ENCODE measurements at places on chromosomes 11 and 22. TPM values are rescaled to one million over a fixed set of nuclear protein-coding genes. Genes with fewer than 3 reads are reported as not detected.

DNA sequence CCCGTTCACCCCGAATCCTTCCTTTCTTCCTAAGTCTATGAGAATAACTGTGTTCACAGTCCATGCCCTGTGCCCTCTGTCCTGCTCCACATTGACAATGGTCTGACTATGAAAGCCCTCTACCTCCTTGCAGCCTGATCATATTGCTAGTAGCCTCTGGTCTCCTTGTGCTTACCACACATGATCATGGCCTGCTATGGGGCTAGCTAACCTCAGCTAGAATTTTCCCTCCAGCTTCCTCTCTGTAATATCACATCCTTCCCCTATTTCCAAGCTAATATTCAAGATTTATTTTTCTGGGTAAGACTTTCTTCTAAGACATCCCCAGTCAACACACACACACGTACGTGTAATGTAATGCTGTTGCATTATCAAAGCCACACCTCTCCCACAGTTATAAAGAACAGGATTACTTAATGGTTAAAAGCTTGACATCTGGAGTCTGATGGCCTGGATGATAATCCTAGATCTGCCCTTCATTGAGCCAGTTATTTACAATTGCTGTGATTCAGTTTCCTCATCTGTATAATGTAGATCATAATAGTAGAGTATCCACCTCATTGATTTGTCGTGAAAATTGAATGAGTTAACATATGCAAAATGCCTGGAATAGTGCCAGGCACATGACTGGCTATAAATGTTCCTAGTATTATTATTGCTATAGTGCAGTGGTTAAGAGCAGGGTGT, 214.4 kb upstream of the BLID start:
- no peak for DNase-seq

DNA sequence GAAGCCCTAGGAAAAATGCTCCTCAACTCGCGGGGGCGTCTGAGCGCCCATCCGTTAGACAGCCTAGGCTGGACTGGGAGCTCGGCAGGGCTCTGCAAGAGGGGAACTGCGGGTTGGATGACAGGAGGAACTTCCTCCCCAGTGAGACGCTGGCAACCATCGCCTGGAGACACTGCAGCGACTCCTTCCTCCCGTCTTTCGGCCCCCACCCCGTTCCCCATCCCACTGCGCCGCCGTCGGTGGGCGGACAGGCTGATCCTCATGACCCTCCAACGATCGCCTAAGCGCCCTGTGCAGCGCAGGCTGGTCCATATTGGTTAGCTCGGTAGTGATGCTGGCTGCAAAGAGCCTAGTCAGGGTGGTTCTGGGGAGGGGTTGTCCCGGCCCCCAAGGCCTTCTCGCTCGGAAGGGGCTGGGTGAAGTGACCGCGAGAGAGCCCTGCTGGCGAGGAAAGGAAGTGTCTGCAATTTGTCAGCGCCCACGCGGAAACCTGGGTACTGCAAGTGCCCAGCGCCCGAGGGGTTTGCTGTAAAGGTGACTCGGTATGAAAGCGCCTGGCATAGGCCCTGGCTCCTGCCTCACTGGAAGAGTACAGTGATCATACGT, 638 bp downstream of the NRGN start:
- DNase-seq = peak; percentile 56

Gene MS4A14
- not detected for total RNA-seq

Gene GPHA2
- not detected for total RNA-seq

Gene RASL10A
- total RNA-seq = 0.49 TPM

- DNase-seq = no peak
Observed at GRCh38 chr11:2806351-2807024, 79.1 kb downstream of the CDKN1C start.

DNA sequence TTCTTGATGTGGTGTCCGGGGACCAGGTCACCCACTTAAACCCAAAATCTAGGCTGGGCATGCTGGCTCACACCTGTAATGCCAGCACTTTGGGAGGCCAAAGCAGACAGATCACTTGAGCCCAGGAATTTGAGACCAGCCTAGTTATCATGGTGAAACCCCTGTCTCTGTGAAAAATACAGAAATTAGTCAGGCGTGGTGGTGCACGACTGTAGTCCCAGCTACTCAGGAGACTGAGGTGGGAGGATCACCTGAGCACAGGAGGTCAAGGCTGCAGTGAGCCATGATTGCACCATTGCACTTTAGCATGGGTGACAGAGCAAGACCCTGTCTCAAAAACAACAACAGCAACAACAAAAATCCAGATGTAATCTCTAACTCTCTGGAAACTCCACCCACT, 30.3 kb upstream of the FJX1 start:
- DNase-seq = no peak

DNA sequence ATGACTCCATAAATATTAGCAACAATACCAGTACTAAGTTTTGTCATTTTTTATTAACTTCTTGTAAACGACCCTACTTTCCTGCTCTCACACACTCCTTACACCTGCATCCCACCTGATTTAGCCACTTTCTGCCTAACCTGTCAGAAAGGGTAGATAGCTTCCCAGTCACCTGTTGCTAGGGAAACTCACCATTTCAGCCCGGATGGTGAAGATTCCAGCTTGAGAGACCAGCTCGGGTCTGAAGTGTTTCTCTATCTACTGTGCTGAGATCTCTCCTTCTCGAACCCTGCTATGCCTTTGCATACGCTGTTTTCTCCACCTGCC, at the start of gene PARVG:
TSS of gene PARVG (plus strand) at position 220 of the 327 bp plus-strand sequence. CDS start 2,405 bp downstream, outside the sequence.
- peak; percentile 40 for DNase-seq

DNA sequence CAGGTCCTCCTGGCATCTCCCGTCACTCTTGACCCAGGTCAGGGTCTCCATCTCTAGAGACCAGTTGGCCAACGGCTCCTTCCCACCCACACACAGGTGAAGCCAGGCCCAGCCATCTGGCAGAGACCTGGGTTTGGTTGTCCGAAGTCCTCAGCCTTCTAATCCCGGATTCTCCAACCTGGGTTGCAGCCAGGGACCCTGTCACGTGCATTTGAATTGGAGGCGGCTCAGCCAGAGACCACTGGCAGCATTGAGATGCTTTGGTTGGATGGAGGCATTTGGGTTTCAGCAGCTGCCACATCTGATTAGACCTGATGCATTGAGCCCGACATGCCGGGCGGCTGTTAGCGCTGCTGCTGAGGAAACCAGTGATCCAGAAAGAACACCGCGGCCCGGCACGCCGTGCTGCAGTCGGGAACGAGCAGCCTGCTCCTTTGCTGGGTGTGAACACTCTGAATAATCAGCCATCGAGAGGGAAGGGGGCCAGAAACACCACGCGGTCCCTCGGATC, 163.2 kb downstream of the BRD1 start:
- no peak for DNase-seq

GRCh38 chr22:22999523-22999922, 70.8 kb upstream of the GNAZ start:
- DNase-seq = no peak

Gene ADM2
- 1.5 TPM for total RNA-seq

GRCh38 chr22:32336771-32337424, 20.8 kb upstream of the RFPL3 start:
- no peak for DNase-seq

DNA sequence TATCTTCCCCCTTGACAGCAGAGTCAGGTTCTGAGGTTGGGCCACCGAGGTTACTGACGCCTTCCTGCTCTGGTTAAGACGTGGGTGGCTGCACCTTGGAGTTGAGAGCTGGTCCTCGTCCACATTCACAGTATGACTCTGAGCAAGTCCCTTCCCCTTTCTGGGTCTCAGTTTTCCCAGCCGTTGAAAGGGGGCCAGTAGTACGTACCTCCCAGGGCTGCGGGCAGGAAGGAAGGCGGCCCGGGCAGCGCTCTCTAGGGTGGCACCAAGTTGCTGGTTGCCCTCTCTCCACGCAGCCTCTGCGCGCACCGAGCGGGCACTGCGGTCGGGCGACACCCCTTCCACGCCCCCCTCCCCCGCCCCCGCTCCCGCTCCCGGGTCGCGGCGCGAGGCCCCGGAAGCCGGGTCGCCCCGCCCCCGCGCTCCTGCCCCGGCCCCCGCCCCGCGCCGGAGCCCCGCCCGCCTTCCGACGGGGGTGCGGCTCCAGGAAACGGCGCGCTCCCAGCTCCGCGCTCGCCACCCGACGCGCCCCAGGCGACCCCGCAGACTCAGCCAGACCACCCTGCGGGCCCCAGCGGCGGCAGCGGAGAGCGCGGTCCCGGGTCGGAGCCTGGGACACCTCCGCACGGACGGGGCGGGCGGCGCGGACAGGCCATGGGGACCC, at the start of gene EHBP1L1:
TSS of gene EHBP1L1 (plus strand) at position 486 of the 664 bp plus-strand sequence. CDS start 250 bp downstream, outside the sequence.
- peak; percentile 75 for DNase-seq

Gene FOLR2
- total RNA-seq = not detected

Gene RAB38
- not detected for total RNA-seq

DNA sequence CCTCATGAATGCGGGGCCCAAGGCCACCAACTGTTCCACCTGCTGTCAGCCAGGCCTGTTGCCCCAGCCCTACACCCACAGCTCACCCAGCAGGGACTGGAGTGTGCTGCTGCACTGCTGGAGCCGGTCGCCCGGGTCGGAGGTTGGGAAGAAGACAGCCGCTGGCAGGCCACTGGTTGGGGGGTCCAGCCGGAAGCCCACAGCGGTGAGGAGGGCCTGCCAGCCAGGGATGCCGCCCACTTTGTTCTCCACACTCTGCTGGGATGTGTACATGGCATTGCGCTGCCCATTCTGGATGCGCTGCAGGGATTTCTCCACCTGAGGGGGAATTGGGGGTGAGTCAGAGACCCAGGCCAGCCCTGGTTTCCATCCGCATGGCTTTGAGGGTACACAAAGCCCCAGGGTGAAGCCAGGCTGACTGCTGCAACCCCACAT, 74.2 kb upstream of the PITPNB start:
- no peak for DNase-seq

DNA sequence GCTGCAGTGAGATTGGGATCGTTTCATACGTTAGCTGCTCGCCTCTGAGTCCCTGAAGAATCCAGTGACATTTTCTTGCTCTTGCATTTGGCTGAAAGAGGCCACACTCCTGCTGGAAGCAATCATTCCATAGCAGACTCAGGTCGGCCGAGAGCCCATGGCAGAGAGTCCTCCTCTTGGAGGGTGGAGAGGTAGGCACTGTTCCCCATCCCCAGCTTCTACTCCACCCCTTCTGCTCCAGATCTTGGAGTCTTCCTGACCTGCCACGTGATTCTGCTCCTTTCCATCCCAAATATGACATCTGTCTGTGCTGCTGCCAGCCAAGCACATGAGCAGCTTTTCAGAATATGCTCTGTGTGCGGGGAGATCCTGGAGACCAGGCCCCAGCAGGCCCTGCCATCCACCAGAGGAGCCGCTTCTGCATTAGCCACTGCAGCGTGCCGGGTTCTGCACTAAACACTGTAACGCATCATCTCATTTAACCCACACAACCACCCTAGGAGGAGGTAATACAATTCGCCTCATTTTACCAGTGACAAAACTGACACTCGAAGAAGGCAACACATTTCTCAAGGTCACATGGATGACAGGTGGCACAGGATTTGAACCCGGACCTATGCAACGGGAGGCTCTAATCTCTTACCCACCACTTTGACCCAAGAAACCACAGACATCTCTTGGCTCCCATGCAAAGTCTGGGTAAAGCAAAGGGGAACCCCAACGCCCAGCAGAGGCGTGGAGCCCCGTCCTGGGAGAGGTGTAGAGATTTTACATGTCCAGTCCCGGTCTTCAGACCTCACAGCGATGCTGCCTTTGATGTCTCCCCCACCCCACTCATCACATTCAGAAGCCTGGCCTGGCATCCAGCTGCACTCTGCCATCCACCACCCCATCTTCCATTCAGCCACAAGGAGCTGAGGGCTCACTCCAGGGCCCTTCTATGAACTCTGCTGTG, 78.8 kb downstream of the FEZ1 start:
- DNase-seq = no peak

- DNase-seq = no peak
Observed at GRCh38 chr22:38843657-38844314, at the start of gene NPTXR. Gene NPTXR, minus strand, starts transcription at chr22:38844028.

Data from CD8-positive, alpha-beta T cell (primary cell).